ENCODE measurements at places on chromosomes 2 and 18. TPM values are rescaled to one million over a fixed set of nuclear protein-coding genes. Genes with fewer than 3 reads are reported as not detected.

DNA sequence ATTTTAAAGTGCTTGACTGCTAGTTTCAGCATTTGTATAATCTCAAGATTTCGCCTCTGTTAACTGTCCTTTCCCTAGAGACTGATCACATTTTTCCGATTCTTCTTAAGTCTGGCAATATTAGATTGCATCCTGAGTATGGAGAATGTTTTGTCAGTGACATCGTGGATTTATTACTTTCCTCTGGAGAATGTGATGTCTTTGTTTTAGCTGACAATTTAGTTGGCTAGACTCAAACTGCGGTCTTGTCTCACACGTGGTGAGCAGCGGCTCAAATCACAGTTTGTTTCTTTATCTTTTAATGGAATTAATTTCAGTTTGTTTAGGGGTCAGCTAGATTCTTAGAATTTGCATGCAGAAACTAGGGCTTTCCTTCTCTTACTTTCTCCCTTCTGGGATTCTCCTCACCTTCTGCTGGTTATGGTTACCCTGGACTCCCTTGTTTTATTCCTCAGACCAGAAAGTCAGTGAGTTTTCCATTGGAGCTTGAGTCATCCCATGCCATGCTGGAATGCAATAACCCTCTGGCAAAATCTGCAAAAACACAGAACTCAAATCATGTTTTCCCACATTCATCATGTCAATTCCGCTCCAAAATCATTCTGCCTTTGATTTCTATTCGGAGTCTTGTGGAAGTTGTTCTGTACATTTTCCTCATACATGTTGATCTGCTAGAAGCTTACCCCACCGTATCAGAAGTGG, 327.2 kb upstream of the TRIB2 start:
- DNase-seq, result no peak

DNA sequence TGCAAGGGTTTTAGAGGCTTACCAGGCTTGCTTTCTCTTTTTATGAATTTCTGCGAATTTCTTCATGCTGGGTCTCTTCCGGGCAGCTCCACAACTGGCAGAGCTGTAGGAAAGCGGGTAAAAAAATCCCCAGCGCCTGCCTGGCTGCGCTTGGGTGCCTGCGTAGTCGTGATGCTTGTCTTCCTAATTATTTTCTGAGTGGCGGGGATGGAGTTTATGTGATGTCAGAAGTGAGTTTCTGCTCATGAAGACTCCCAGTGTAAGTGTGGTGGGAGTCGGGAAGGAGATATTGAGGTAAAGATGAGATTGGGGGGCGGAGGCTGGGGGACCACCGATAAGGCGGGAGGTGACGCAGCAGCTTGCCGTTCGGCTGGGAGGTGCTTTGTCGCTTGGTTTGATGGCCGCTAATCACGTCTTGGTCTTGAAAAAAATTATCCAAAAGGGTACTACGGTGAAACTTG, 229.8 kb downstream of the LDLRAD4 start:
- DNase-seq, result no peak

- no peak for DNase-seq
Measured at GRCh38 chr2:218438596-218438995, 19.7 kb downstream of the VIL1 start.

- no peak for DNase-seq
Measured at GRCh38 chr2:108905176-108905575, 83.8 kb downstream of the EDAR start.

CIB4 gene
- not detected for total RNA-seq

CRACDL gene
- total RNA-seq, result 6.4 TPM
